ENCODE measurements at places on chromosomes 3 and 15.

- DNase-seq, result no peak
These were observed 11.0 kb downstream of the MRPL3 start for GRCh38 chr3:131491775-131492174.

GRCh38 chr3:107077391-107077790 lies 299.8 kb upstream of the CCDC54 start:
- DNase-seq, result no peak

DNA sequence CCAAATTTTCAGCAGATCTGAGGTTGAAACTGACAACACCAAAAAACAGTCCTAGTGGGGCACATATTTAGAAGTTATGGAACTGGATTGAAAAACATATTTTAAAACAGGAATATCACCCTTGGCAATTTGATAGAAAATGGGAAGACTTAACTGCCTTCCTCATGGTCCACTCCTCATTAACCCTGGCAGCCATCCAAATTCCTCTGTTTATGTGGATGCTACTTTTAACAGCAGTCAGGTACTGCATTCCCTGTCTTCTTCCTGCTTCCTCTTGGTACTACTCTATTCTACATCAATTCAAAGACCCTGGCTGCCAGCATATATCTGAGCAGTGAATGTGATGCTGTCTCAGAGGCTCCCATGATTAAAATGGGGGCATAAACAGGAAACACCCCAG lies 54.3 kb downstream of the PDE8A start:
- no peak for DNase-seq

DNA sequence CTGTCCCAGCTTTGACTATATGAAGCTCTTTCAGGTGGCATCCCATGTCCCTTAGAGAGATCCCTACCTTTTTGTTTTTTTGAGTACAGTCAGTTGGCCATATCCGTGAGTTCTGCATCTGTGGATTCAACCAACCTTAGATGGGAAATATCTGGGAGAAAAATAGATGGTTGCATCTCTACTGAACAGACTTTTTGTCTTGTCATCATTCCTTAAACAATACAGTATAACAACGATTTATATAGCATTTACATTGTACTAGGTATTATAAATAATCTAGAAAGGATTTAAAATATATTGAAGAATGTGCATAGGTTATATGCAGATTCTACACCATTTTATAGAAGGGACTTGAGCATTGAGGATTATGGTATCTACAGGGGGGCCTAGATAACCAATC lies 65.1 kb downstream of the APBA2 start:
- no peak for DNase-seq

- no peak for DNase-seq
These were observed 34.8 kb upstream of the POLG start for GRCh38 chr15:89369341-89369947.

DNA sequence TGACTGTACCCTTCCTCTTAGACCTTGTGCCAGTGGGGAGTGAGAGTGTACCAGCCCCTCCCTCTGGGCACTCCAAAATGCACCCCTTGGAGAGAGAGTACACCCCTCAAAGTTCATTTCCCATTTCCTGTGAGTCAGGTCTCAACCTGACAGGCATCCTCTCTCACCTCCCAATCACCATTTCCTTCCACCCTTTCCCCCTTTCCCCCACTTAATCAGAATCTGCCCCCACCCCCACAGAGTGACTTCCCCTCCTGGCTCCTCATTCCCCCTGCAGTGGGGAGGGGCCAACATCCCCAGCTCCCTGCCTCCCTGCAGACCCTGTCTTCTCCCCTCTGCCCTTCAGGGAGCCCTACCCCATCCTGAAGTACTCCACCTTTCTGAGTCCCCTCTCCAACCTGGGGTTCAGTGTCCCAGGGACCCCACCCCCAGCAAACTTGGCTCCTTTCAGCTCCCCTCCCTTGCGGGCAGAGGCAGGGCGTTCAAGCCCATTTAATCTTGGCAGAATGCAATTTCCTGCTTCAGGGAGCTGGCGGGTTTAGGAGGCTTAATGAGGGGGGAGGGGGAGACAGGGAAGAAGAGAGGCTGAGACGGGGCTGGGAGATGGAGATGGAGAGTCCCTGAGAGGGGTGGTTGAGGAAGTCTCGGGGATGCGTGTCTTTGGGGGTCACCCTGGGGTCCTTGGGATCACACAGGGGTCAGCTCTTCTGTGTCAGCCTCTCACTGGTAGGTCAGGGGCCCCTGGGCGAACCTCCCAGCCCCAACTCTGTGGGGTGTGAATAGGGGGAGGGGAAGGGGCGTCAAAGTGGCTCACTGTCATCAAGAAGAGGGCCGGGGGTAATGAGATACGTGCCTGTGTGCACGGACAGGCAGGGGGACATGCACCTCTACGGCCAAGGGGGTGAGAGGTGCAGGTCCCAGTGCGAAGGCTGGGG lies 16.6 kb upstream of the SEMA3F start:
- no peak for DNase-seq

GRCh38 chr15:83163032-83163431 lies 44.6 kb downstream of the HDGFL3 start:
- DNase-seq, result no peak

DNA sequence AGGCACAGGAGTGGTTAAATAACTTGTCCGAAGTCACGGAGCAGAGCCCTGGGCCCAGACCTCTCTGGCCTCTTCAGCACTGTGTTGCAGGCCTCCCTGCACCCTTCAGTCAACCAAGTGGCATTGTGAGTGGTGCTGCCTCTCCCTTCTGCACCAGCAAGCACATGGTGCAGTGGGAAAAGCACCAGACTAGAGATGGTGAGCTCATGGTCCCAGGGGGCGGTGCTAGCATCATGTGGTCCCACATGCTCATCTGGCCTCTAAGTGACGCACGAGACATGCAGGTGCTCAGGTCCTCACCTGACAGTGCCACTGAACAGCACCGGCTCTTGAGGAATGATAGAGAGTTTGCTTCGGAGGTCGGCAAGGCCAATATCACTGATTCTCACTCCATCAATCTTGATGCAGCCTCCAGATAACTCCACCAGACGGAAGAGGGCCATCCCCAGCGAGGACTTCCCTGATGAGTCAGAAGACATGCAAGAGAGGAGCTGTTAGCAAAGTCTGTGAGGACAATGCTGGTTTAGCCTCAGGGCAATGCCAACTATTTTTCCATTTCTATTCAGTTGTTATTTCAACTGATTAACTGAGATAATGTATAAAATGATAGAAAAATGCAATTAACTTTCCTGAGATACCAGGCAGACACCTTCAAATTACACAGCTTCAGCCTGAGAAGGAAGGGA lies 53.1 kb upstream of the PARL start:
- no peak for DNase-seq

DNA sequence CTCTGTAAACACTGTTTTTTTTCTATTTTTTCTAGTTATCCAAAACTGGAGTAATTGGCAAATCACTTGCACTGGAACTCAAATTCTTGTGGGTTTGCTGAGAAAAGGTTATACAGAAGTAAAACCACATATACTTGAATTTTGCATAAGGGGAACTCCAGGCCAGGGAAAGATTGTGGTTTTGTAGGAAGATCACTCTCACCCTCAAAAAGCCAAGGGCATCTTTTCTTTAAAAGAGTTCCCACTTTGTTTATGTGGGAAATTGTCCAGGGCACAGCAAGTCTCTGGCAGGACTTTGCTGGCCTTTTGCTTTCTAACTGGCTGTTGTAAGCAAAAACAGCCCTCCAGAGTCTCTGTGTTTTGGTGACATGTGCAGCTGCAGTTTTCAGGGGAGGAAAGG lies 340.3 kb upstream of the RBMS3 start:
- no peak for DNase-seq

DNA sequence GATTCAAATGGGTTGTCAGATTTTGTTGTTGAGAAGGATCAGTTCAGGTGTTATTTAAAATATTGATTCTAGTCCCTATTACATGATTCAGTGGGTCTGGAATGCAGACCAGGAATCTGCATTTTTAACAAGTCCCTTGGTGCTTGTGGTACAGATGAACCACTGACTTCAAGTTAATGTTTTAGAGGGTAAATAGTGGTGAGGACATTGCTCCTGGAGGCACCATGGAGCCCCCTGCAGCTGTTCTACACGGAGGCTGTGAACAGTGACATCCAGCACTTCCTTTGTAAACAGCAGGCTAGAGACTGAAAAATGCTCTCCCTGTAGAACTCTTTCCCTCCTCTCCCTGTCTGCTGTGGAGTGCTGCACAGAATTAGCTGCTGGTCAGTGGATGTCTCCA lies 4.8 kb upstream of the FSIP1 start:
- no peak for DNase-seq

DNA sequence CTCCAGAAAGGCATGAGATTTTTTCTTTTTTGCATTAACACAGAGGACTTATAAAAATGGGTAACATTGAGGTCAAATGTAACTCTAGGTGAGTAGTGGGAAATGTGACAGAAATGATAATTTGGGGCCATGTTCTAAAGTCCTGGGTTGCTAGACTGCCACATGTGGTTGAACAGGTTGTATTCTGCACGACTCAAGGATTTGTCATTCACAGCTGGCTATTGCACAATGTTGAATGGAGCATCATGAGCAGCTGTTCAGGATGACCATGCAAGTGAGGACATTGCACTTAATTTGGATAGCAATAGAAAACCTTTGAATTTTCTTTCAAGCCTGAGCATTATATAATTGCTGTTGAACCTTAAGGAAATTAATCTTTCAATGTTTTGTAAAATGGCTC lies 396.6 kb downstream of the NAALADL2 start:
- no peak for DNase-seq

DNA sequence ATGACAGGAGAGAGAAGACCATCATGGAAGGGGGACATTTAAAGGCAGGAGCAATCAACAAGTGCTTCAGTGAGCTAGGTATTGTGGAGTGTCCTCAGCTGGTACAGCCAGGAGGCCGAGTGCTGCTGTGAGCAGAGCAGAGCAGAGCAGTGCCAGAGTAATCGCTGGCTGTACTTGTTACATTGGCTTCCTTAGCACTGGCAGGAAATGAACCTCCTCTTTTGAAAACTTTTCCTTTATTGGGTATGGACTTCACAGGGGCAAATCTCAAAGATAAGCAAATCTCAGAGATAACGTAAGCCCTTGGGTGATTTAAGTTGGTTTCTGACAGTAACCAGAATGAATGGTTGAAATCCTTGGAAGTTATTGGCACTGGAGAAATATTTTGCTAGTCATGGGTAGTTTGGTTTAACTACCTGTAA lies 2.1 kb downstream of the SH3GL3 start:
- DNase-seq, result no peak

DNA sequence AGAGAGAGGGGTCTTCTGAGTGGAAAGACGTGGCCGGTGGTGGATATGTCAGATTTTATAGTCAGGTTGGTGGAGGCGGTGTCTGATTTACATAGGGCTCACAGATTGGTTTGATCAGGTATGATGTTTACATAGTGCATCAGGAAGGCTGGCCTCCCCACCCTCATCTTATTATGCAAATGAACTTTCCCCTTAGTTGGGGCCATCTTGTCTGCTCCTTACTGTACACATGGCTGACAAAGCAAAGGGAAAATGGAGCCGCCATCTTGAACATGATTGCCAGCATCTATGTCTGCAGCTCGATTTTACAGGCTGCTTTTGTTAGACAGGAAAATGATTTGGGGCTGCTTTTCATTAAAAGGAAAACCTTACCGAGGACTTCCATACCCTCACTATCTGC lies 19.9 kb downstream of the SQOR start:
- no peak for DNase-seq

- DNase-seq, result no peak
These were observed 1049.1 kb downstream of the FHIT start for GRCh38 chr3:60202052-60202726.

- DNase-seq, result no peak
These were observed 114.8 kb downstream of the WDR72 start for GRCh38 chr15:53644660-53645059.

DNA sequence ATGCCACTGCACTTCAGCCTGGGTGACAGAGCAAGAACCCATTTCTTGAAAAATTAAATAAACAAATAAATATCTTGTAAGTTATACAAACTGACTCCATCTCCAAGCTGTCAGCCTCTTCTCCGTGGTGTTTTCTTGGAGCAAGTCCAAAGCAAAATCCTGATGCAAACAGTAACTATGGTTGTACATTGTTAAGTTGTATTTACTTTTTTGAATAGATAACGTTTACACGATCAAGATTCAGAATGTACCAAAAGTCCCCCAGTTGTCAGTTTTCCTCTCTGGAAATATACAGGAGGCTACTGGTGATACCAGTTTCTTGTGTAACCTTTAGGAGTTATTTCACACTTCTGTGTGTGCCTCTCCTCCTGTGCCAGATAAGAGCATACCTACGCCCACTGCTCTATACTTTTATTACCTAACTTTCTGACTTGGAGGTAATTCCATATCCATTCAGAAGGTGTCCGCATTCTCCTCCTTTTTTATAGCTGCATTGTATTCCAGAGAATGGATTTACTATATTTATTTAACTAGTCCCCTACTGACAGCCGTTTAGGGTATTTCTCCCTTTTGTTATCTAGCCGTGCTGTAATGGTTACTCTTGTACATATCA lies 14.2 kb downstream of the CMTM7 start:
- DNase-seq, result no peak

DNA sequence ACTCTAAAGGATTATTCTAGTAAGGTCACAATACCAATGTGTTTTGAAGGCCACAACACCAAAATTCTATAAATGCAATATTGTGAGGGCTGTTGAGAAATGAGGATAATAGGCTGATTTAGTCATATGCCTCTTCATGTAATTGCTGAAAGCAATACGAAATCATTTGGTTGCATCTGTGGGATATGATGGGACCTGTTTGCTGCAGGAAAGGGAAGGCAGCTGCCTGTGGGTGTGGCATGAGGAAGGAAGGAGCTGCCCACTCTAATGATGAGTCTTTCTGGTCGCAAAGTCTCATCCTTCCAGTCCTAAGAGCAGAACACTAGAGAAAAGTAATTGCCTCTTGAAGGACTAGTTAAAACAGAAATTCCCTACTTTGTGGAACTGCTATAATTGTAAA lies 245.3 kb upstream of the ZPLD1 start:
- no peak for DNase-seq

- no peak for DNase-seq
These were observed 37.9 kb downstream of the TNK2 start for GRCh38 chr3:195870442-195870841.

- DNase-seq, result no peak
These were observed 601.1 kb downstream of the FHIT start for GRCh38 chr3:60650171-60650570.

GRCh38 chr3:15578289-15578867 lies 23.0 kb downstream of the HACL1 start:
- no peak for DNase-seq

DNA sequence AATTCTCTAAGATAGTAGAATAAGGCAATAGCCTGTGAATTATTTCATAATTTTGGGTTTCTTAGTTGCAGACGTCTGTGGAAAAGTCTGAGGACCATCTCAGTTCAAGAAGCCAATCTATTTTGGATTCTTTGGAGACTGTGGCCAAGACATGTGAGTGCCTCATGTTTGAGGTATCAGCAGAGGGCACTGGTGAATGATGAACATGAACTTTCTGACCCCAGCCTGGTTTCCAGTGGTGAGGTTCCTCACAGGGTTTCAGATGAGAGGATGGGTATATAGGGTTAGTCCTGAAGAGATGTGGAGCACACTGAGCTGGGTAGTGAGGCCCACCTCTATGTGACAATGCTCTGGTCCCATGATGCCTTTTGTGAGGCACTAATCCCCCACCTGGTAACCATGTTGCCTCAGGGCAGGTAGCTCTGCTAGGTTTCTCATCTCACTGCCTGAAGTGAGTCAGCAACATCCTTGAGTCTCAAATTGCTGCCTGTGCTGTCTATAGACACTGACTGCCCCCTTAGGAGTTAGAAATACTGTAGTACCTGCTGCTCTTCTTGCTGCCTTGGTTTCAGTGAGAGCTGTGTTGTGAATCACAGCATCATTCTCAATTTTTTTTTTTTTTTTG lies 32.3 kb downstream of the C3orf62 start:
- DNase-seq, result no peak

GRCh38 chr15:101258238-101259144 lies 6.6 kb upstream of the CHSY1 start:
- DNase-seq, result peak; percentile 58

- no peak for DNase-seq
These were observed 41.2 kb upstream of the SLC6A11 start for GRCh38 chr3:10774825-10775224.
